ENCODE measurements at places on chromosomes 13 and 19. TPM values are rescaled to one million over a fixed set of nuclear protein-coding genes. Genes with fewer than 3 reads are reported as not detected.
A peak's percentile ranks its signal among the peaks of the same experiment; 100 is the strongest.

DNA sequence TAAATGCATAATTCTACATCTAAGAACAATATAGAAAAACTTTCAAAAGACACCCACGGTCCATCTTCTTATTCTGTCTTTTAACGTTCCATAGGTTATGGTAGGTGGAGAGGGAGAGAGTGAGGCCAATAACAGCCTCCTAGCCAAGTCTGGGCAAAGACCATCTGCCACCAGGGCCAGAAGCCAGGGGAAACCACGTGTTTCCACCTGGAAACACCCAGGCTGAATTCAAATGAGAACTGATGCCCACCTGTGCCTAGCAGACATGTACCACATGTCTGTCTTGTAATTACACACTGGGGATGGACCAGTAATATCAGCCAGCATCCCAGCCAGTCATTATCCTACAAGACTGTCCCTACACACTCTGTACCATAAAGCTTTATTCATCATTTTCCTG is 1573.1 kb downstream of the EFNB2 start:
- no peak overlapping the region for H3K27ac ChIP-seq
- H3K4me3 ChIP-seq = no peak overlapping the region
- no peak for DNase-seq
- peaks cover 3% of the 10 kb centered on the region for H3K4me1 ChIP-seq
- no peaks in the 10 kb centered on the region for H3K27me3 ChIP-seq

DNA sequence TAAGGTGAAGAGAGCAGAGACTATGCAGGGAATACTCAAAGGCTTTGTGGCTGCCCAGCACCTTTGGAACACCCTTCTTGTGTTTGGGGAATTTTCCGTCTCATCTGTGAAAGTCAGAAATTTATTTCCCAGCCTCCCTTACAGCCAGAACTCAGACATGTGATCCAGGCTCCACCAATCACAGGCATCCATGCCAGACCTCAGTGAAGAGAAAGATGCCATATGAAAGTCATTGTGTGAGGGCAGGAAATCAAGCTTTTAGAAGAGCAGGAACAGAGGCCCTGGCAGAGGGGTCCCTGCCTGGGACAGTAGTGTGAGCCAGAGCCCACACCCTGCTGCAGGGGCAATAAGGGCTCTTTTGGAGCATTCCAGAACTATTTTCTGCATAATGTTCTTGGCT is 12.1 kb downstream of the CCDC70 start:
- no peaks in the 10 kb centered on the region for H3K27me3 ChIP-seq
- H3K36me3 ChIP-seq = peaks cover 5% of the 10 kb centered on the region
- peaks cover 13% of the 10 kb centered on the region for H3K4me1 ChIP-seq
- no peak for DNase-seq

DNA sequence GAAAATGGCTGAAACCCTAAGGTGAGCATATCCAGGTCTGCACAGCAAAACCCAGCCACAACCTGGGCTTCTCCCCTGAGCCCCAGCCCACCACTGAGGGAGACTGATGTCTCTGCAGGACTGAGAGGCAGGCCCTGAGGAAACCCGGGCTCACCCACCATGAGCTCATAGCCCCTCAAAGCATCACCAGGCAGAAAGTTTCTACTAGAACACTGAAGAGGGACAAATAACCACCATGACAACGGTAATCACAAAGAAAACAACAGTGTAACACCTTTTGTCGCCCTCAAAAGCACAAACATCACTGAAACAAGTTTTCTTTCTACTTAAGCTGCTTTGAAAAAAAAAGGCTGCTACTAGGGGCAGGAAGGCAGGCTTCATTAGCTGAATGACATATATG is 29.8 kb downstream of the TSHZ3 start:
- H3K36me3 ChIP-seq = peaks cover 3% of the 10 kb centered on the region
- no peak for DNase-seq
- no peaks in the 10 kb centered on the region for H3K27me3 ChIP-seq

- no peaks in the 10 kb centered on the region for H3K27me3 ChIP-seq
- H3K4me3 ChIP-seq = no peak overlapping the region
- no peak for DNase-seq
Measured at GRCh38 chr19:11338121-11338520, 1.3 kb downstream of the RAB3D start.

DNA sequence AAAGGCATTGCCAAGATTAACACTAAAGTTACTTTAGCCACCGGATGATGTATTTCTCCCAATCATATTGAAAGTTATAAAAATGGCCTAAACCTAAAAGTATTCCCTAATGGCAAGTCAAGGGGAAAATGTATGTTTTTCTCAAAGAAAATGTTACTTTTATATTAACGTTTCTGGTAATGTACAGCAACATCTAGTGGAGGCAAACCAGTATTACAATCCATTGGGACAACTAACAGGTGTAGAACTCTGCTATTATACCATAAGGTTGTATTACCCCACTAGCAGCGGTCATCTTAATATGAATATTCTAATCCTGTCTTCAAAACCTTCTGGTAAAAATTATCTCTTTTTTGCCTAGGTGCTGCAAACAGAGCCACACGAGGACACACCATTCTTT is 69.2 kb downstream of the ZNF100 start:
- H3K36me3 ChIP-seq = no peaks in the 10 kb centered on the region
- no peaks in the 10 kb centered on the region for H3K4me1 ChIP-seq
- H3K27me3 ChIP-seq = no peaks in the 10 kb centered on the region
- no peak for DNase-seq
- no peak overlapping the region for H3K27ac ChIP-seq
- H3K4me3 ChIP-seq = no peak overlapping the region

GRCh38 chr13:51523082-51523518 is 61.2 kb upstream of the WDFY2 start:
- no peak overlapping the region for H3K27ac ChIP-seq
- no peak for DNase-seq
- no peak overlapping the region for H3K4me3 ChIP-seq
- no peaks in the 10 kb centered on the region for H3K36me3 ChIP-seq
- H3K4me1 ChIP-seq = peaks cover 26% of the 10 kb centered on the region
- H3K27me3 ChIP-seq = no peaks in the 10 kb centered on the region

DNA sequence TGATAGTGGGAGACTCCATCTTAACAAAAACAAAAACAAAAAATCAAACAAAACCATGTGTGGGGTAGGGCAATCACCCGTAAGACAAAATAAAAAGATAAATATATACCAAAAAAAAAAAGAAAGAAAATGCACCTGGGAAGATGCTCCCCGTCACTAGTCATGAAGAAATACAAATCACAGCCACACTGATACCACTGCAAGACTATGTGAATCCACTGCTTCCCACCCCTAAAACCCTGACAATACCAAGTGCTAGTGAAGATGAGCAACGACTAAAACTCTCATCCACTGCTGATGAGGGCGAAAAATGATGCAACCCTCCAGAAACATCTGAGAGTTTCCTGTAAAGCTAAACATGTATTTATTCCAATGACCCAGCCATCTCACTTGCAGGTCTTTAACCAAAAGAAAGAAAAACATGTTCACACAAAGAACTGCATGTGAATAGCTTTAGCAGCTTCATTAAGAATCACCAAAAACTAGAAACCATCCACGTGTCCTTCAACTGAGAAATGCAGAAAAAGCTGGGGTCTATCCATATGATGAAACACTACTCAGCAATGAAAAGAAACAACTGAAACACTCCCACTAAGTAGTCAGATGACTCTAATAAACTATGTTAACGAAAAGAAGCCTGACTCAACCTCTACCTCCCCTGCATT is 31.7 kb downstream of the BRD4 start:
- H3K27ac ChIP-seq = peak overlapping the region; percentile 95
- no peak overlapping the region for H3K4me3 ChIP-seq
- no peak for DNase-seq
- H3K36me3 ChIP-seq = peaks cover 5% of the 10 kb centered on the region

GRCh38 chr13:77807431-77808135 is 110.1 kb downstream of the SLAIN1 start:
- peaks cover 4% of the 10 kb centered on the region for H3K27me3 ChIP-seq
- no peak overlapping the region for H3K4me3 ChIP-seq
- H3K4me1 ChIP-seq = no peaks in the 10 kb centered on the region
- DNase-seq = no peak
- no peaks in the 10 kb centered on the region for H3K36me3 ChIP-seq
- H3K27ac ChIP-seq = no peak overlapping the region

DNA sequence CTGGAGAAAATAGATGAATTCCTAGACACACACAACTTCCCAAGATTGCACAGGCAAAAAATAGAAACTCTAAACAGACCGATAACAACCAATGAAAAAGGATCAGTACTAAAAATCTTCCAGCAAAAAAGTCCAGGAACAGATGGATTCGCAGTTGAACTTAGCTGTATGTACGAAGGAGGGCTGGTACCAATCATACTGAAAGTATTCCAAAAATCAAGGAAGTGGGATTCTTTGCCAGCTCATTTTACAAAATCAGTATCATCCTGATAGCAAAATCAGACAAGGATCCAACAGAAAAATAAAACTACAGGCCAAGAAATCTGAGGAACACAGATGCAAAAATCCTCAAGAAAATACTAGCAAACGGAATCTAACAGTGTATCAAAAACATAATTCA is 6.5 kb upstream of the LILRB2 start:
- no peak for DNase-seq
- no peak overlapping the region for H3K27ac ChIP-seq
- no peak overlapping the region for H3K4me3 ChIP-seq
- H3K4me1 ChIP-seq = no peaks in the 10 kb centered on the region
- no peaks in the 10 kb centered on the region for H3K36me3 ChIP-seq

- DNase-seq = no peak
- no peaks in the 10 kb centered on the region for H3K36me3 ChIP-seq
- no peak overlapping the region for H3K4me3 ChIP-seq
- no peaks in the 10 kb centered on the region for H3K4me1 ChIP-seq
- H3K27me3 ChIP-seq = peaks cover 39% of the 10 kb centered on the region
- H3K27ac ChIP-seq = no peak overlapping the region
Measured at GRCh38 chr13:112615391-112615790, 27.4 kb upstream of the TUBGCP3 start.

- no peaks in the 10 kb centered on the region for H3K27me3 ChIP-seq
- peaks cover 35% of the 10 kb centered on the region for H3K4me1 ChIP-seq
- H3K4me3 ChIP-seq = no peak overlapping the region
- peak overlapping the region; percentile 52 for H3K27ac ChIP-seq
- no peak for DNase-seq
Measured at GRCh38 chr13:59345311-59345710, 818.4 kb downstream of the DIAPH3 start.

Gene MIR17HG
- 2.4 TPM for total RNA-seq

Gene ACER1
- total RNA-seq = not detected

Gene ZNF93
- total RNA-seq = 6.1 TPM

Gene CEACAM8
- not detected for total RNA-seq

Gene FPR2
- total RNA-seq = not detected
